ENCODE measurements at places on chromosomes 3 and 15.

GRCh38 chr3:14265246-14265962 lies 86.8 kb downstream of the LSM3 start:
- no peak for DNase-seq

DNA sequence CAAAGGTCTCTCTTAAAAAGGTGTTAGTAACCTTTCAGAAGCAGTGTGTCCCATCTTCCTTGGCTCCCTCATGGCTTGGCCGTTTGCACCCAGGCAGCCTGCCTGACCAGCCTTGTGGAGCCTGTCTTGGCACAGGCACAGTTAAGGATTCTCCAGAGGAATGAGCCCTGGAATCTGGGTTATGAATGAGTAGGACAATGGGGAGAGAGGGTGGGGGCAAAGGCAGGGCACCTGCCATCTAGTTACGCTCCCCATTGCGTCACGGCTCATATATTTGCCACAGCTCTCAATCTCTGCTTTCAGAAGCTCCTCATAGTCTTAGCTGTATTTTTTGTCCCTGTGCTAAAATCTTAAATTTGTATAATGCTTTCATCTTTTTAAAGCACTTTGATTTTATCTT lies 50.6 kb downstream of the WDR76 start:
- DNase-seq, result no peak

- DNase-seq, result no peak
Observed at GRCh38 chr3:119173325-119173724, at the start of gene UPK1B. Gene UPK1B, plus strand, starts transcription at chr3:119173598. Its CDS starts 13,144 bp downstream, at chr3:119186742.

GRCh38 chr3:126448136-126448892 lies 27.4 kb downstream of the ZXDC start:
- DNase-seq, result no peak

- no peak for DNase-seq
Observed at GRCh38 chr3:77150028-77150427, 110.1 kb downstream of the ROBO2 start.

DNA sequence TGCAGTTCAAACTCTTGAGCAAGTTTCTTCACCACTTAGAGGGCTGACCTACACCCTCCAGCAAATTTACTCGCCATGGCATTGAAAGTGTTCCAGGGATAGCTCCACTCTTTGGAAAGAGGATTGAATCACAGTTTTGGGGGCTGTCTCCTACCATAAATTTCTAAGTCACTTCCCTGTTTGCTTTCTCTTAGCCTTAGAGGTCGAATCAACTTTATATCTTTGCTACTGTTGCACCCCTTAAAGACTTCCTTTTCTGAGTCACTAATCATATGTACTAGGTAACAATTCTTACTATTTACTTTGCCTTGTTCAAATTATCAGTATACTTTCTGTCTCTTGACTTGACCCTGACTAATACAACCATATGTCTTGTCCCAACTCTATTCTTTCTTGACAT lies 1151.8 kb upstream of the ALCAM start:
- DNase-seq, result no peak

DNA sequence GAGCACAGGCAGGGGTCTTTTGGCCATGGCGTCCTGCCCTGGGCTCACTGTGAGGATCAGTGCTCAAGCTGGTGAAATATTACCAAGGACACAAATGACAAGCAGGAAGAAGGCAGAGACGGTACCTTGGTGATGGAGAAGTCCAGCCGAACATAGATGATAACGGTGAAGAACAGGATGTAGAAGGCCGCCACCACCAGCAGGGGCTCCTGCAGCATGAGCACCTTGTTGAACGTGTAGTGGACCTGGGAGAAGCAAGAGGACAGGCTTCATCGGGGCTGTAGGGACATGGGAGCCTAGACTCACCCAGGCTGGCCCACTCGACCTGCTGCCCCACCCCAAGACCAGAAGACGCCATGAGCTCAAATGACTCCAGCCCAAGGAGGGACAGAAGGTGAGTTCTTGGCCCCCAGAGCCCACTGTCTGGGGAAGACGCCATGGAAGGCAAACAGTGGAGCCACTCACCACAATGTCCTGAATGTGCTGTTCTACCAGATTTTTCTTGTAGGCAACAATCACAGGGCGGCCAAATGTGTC lies 25.1 kb downstream of the RPN1 start:
- no peak for DNase-seq

- no peak for DNase-seq
Observed at GRCh38 chr15:65466901-65467300, 44.2 kb upstream of the IGDCC4 start.

DNA sequence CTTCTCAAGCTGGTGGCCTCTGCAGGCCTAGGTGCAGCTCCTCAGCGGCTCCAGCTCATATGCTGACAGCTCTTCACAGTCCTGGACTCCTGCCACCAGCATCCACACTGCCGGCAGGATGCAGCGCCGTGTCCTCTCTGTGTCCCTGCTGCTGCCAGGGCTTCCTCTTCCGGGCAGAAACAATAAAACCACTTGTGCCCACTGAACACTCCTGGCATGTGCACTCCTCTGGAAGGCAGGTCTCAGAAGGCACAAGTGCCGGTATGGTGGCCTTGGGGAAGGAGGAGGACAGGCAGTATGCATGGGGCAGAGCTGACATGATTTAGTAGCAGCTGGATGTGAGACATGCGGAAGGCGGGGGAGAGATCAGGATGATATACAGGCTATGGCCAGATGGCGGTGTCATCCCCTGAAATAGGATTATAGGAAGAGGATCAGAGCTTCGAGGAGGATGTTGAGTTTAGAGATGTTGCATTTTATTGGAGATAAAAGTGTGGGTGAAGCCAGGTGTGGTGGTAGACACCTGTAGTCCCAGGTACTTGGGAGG lies 7.5 kb upstream of the MAN2A2 start:
- DNase-seq, result no peak
